Adrenal gland (tissue), 19 donors: ENCODE measurements at places on chromosomes 16 and 17. TPM values are rescaled to one million over a fixed set of nuclear protein-coding genes. Genes with fewer than 3 reads are reported as not detected.

GRCh38 chr17:17613708-17614114 is 22.2 kb upstream of the PEMT start:
- H3K4me1 ChIP-seq: no peaks in the 10 kb centered on the region
- H3K27me3 ChIP-seq: no peaks in the 10 kb centered on the region
- DNase-seq: peak; percentile 61
- no peak overlapping the region for H3K4me3 ChIP-seq

- no peak overlapping the region for H3K27ac ChIP-seq
- no peaks in the 10 kb centered on the region for H3K4me1 ChIP-seq
- no peaks in the 10 kb centered on the region for H3K36me3 ChIP-seq
- no peak overlapping the region for H3K4me3 ChIP-seq
Measured at GRCh38 chr16:55658898-55659420, 3.2 kb downstream of the SLC6A2 start.

- peaks cover 24% of the 10 kb centered on the region for H3K4me1 ChIP-seq
- H3K4me3 ChIP-seq: no peak overlapping the region
- peak; percentile 74 for DNase-seq
- H3K36me3 ChIP-seq: peaks cover 36% of the 10 kb centered on the region
Measured at GRCh38 chr16:685967-686366, 1.8 kb upstream of the JMJD8 start.

Gene SPATA32
- not detected for total RNA-seq

DNA sequence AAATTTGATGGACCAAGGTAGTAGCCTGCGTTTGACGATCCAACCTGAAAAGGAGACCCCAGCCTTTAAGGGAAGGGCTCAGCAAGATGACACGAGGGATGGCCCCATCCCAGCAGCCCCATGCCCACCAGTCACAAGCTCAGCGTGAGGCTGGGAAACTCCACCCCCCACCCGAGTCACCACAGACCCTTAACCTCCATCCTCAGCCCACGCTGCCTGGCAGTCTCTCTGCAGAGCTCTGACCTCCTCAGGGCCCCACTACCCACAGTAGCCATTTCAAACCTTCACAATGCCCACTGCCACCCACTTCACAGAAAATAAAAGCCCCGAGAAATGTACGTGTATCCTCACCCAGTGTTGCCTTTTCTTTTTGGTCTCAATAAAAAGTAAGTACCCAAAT is 18.7 kb downstream of the USP36 start:
- H3K27me3 ChIP-seq: no peaks in the 10 kb centered on the region
- H3K36me3 ChIP-seq: peaks cover 98% of the 10 kb centered on the region
- H3K4me1 ChIP-seq: no peaks in the 10 kb centered on the region
- no peak overlapping the region for H3K4me3 ChIP-seq

- H3K36me3 ChIP-seq: no peaks in the 10 kb centered on the region
- H3K4me1 ChIP-seq: peaks cover 30% of the 10 kb centered on the region
- no peaks in the 10 kb centered on the region for H3K27me3 ChIP-seq
- DNase-seq: no peak
Measured at GRCh38 chr17:76543826-76544545, 4.1 kb downstream of the PRCD start.

GRCh38 chr16:87880117-87880696 is 10.9 kb upstream of the SLC7A5 start:
- DNase-seq: no peak
- no peak overlapping the region for H3K27ac ChIP-seq
- H3K4me1 ChIP-seq: no peaks in the 10 kb centered on the region
- no peak overlapping the region for H3K4me3 ChIP-seq

DNA sequence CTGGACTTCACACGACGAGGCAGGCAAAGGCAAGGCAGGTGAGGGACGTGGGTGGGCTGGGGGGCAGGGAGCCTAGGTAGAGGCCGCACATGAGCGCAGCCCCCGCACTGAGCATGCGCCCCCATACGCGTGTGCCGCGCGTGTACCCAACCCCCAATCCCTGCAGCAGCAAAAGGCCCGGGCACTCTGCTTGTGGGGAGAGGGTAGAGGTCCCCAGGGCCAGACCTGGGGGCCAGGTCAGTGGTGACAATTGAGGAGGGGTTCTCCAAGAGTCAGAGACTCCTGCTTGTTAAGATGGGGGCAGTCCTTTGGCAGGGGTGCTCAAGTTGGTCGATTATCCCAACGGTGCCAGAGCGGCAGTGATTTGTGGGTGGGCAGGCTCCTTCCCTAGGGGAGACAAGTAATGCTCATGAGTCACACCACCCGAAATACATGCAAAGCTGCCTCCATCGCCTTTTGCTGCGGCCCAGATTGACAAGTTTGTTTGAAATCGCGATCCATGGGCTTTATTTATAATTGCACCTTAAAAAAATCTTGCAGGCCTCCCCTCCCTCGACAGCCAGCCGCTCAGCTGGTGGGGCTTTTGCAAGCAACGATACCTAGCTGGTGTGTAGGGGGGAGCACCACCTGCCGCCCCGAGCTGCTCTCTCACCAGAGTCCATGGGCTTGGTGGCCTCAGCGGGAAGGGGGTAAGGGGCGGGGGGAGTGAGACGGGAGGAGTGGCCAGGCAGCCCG is 1.1 kb upstream of the GIT1 start:
- H3K27me3 ChIP-seq: no peaks in the 10 kb centered on the region
- H3K4me1 ChIP-seq: peaks cover 49% of the 10 kb centered on the region
- H3K4me3 ChIP-seq: no peak overlapping the region
- DNase-seq: peak; percentile 31

DNA sequence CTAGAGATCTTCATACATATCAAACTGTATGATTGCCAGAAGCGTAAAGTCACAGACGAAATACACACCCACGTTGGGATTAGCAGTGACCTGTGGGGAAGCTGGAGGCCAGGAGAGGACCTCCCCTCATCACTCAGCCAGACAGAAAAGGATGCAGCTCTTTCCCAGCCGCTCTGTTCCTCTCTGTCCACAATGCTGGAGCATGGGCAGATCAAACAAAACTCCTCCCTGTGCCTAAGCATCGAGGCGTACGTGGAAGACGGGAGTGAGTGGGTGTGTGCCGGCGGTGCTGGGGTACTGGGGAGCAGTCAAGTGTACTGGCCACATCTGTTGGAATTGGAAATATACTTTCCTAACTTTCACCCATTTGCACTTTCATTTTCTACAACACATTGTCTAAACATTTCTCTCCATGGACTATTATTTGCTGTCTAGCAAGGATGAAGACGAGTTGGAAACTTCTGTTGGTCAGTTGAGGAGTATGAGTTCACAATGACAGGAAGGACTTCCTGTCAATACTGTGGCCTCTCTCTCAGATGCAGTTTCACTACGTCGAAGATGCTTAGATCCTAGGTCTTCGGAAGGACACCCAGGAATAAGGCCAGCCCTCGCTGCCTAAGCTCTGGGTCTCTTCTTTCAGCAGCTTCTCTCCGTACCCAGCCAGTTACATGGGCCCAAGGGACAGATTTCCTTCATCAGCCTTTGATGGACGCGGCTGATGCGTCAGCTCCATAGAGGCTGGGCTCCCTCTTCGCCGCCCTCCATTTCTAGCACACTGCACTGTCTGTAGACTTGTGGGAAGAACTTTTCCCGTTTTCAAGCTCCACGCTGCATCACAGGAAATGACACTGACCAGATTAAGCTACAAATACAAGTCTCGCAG is 30.6 kb upstream of the ENDOV start:
- H3K27me3 ChIP-seq: no peaks in the 10 kb centered on the region
- DNase-seq: peak; percentile 48
- H3K27ac ChIP-seq: peak overlapping the region; percentile 26
- no peaks in the 10 kb centered on the region for H3K36me3 ChIP-seq
- H3K4me1 ChIP-seq: no peaks in the 10 kb centered on the region
- no peak overlapping the region for H3K4me3 ChIP-seq

- H3K27ac ChIP-seq: no peak overlapping the region
- no peak for DNase-seq
- peaks cover 14% of the 10 kb centered on the region for H3K4me1 ChIP-seq
- H3K36me3 ChIP-seq: no peaks in the 10 kb centered on the region
- H3K4me3 ChIP-seq: no peak overlapping the region
Measured at GRCh38 chr17:80516171-80516932, 28.3 kb upstream of the RPTOR start.

GRCh38 chr16:66443269-66443652 is 16.2 kb downstream of the BEAN1 start:
- DNase-seq: no peak
- no peak overlapping the region for H3K4me3 ChIP-seq
- no peaks in the 10 kb centered on the region for H3K4me1 ChIP-seq
- no peak overlapping the region for H3K27ac ChIP-seq
- no peaks in the 10 kb centered on the region for H3K27me3 ChIP-seq
- no peaks in the 10 kb centered on the region for H3K36me3 ChIP-seq

DNA sequence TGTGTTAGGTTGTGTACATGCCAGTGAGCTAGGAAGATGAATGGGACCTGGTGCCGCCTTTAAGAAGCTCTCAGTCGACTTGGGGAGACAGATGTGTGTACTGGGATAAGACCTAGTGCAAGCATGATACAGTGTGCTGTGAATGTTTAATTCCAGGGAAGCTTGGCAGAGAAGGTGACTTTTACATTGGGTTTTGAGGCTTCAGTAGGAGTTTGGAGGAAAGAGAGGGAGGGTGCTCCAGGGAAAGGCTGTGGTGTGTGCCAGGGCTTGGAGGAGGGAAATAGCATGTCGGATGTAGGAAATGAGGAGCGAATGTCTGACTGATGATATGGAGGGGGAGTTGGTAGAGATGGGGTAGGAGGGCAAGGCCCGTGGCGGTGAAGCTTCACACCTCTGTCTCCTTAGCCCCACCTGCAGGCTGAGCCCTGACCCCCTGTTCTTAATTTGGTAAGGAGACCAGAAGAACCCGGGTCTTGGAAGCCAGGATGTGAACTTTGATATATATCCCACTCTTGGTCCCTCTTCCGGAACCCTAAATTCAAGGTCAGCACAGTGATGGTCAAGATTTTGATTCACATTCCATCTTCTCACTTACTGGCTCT is 76.6 kb downstream of the PLCG2 start:
- H3K4me3 ChIP-seq: no peak overlapping the region
- no peaks in the 10 kb centered on the region for H3K36me3 ChIP-seq
- H3K27ac ChIP-seq: no peak overlapping the region

DNA sequence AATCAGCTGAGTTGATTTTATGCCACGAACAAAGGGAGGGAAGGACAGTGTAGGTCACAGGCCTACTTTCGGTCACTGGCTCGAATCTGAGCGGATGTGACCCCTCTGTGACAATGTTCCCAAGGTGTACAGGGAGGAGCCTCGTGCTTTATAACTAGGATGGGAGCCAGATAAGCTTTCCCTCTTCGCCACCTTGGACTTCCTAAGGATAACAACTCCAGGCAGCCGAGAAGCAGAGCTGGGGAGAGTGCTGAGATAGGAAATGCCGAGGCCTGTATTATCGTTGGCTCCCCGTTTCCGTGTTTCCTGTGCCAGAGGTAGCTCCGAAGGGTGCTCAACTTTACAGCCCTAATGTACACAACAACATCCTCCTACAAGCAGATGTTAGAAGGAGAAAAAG is 217.8 kb upstream of the IRX3 start:
- H3K4me1 ChIP-seq: peaks cover 15% of the 10 kb centered on the region
- no peak overlapping the region for H3K27ac ChIP-seq
- DNase-seq: peak; percentile 41
- H3K4me3 ChIP-seq: no peak overlapping the region
- H3K27me3 ChIP-seq: no peaks in the 10 kb centered on the region

GRCh38 chr17:45146890-45147580 is 1.2 kb upstream of the HEXIM1 start:
- peaks cover 40% of the 10 kb centered on the region for H3K4me1 ChIP-seq
- H3K36me3 ChIP-seq: no peaks in the 10 kb centered on the region

GRCh38 chr16:51150165-51150887 is 744 bp downstream of the SALL1 start:
- peaks cover 12% of the 10 kb centered on the region for H3K4me1 ChIP-seq
- H3K36me3 ChIP-seq: no peaks in the 10 kb centered on the region
- no peak overlapping the region for H3K27ac ChIP-seq
- DNase-seq: no peak
- H3K4me3 ChIP-seq: no peak overlapping the region
- peaks cover 72% of the 10 kb centered on the region for H3K27me3 ChIP-seq

Gene ADORA2B
- 4.0 TPM for total RNA-seq

DNA sequence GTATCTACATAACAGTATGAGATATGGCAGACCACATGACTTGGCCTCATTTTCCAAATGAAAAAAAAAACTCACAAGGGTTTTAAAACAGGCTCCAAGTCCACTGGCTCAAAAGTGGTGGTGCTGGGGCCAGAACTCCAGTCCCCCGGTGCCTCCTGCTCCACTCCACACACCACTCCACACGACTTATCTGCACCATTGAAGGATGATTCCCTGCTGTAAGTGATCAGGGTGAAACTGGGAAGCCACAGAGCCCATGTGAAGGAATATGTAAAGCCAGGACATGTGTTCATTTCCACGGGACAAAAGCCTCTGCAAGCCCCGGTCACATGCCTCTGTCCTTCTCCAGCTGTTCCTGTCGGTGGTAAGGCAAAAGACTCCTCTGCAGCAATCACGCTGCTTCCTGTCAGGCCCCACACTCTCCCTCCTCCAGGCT is 97.2 kb downstream of the ZNF18 start:
- H3K4me3 ChIP-seq: no peak overlapping the region
- no peak for DNase-seq
- H3K27ac ChIP-seq: no peak overlapping the region
- H3K27me3 ChIP-seq: no peaks in the 10 kb centered on the region
- no peaks in the 10 kb centered on the region for H3K4me1 ChIP-seq

Gene GUCY2D
- not detected for total RNA-seq

- no peak for DNase-seq
- H3K27me3 ChIP-seq: no peaks in the 10 kb centered on the region
- H3K4me1 ChIP-seq: peaks cover 19% of the 10 kb centered on the region
- H3K36me3 ChIP-seq: no peaks in the 10 kb centered on the region
- H3K27ac ChIP-seq: no peak overlapping the region
- H3K4me3 ChIP-seq: no peak overlapping the region
Measured at GRCh38 chr17:39928858-39929645, 1.5 kb downstream of the LRRC3C start.

DNA sequence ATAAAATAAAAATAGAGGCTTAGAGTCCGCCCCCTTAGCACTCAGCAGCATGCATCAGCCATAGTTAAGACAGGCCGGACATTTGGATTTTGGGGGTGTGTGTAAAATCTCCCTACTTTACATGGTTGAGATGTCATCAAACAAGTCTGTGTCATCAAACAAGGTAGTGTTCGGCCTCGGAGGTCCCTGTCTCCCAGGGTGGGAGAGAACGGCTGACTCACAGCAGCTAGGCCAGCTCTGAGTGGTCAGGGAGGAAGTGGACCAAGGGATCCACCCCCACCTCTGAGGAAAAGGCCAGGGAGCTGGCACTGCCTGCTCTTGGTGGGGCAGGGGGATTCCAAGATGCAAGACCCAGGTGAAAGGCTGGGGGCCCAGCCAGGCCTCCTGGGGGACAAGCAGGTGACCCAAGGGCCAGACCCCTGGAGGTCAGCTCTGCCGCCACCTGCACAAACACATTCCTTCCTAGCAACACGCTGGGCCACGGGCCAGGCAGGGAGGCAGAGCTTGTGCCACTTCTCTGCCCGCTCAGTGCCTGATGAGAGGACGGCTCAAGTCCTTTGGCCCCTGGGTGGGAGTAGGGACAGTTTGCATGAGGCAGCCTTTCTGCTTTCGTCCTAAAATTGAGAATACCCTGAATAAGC is 28.5 kb downstream of the KIFC3 start:
- H3K4me1 ChIP-seq: no peaks in the 10 kb centered on the region
- no peak overlapping the region for H3K4me3 ChIP-seq
- H3K27me3 ChIP-seq: no peaks in the 10 kb centered on the region
- H3K27ac ChIP-seq: no peak overlapping the region
- H3K36me3 ChIP-seq: no peaks in the 10 kb centered on the region
- DNase-seq: no peak

GRCh38 chr16:59988591-59988990 is 1254.5 kb upstream of the GOT2 start:
- H3K4me3 ChIP-seq: no peak overlapping the region
- DNase-seq: no peak
- no peaks in the 10 kb centered on the region for H3K36me3 ChIP-seq
- H3K4me1 ChIP-seq: no peaks in the 10 kb centered on the region
- H3K27ac ChIP-seq: no peak overlapping the region
